RWPE2 (cell line): ENCODE measurements at places on chromosomes 7 and 10.
A peak's percentile ranks its signal among the peaks of the same experiment; 100 is the strongest.

- no peak for DNase-seq
- H3K4me1 ChIP-seq = no peaks in the 10 kb centered on the region
- H3K27me3 ChIP-seq = no peaks in the 10 kb centered on the region
- no peak overlapping the region for H3K27ac ChIP-seq
Observed at GRCh38 chr7:132972745-132973144, 109.1 kb downstream of the CHCHD3 start.

- no peak overlapping the region for H3K4me3 ChIP-seq
- no peak overlapping the region for H3K27ac ChIP-seq
- no peaks in the 10 kb centered on the region for H3K36me3 ChIP-seq
Observed at GRCh38 chr7:125375942-125376341, 446.3 kb upstream of the POT1 start.

DNA sequence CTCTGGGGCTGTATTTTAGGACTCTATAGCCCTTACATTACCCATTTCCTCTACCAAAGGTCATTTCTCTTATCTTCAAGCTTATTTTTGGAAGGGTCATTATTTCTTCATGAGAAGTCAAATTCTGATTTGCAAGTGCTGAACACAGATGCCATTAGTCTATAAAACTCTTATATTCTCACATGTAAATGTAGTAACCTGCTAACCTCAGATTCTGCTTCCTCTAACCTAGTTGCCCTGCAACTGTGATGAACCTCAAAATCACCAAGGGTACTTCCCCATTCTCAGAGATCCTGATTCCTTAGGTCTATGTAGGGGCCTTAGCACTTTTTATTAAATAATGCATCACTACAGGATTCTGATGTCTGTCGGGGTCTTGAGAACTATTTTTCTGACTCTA, 6.3 kb downstream of the FAS start:
- no peaks in the 10 kb centered on the region for H3K36me3 ChIP-seq
- DNase-seq = no peak
- H3K27ac ChIP-seq = no peak overlapping the region
- H3K4me3 ChIP-seq = no peak overlapping the region
- no peaks in the 10 kb centered on the region for H3K27me3 ChIP-seq

DNA sequence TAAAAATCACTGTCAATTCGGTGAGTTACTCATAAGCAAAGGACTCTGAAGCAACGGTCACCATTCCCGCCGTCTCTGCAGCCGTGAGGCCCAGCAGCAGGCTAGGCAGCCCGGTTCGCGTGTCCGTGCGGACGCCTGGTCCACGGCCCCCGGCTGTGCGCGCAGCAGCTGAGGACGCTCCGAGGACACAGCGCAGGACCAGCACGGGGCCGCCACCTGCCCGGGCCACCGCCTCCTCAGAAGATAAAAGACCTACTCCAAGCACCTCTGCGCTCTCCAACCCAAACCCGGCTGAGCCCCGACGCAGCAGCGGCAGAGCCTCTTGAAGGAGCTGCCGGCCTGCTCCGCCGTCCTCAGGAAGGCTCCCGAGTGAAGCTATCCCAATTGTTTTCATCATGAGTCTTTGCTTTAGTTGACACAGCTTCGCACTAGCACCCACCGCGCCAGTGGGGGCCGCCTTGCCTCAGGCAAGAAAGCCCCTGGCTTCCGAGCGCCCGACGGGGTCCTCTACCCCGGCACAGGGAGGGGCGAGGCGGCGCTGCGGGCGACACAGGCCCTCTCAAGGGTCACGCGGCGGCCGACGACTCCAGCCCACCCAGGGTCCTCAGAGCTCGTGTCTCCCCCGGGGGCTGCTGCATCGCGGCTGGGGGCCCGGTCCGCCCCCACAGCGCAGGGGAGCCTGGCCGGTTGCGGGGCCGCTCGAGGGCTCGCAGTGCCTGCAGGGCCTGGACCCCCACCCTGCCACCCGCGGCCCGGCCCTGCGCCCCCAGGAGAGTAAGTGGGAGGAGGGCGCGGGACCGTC, 16.9 kb upstream of the GPR146 start:
- no peak for DNase-seq
- peaks cover 5% of the 10 kb centered on the region for H3K4me1 ChIP-seq
- H3K36me3 ChIP-seq = peaks cover 25% of the 10 kb centered on the region
- peak overlapping the region; percentile 78 for H3K4me3 ChIP-seq
- H3K27me3 ChIP-seq = no peaks in the 10 kb centered on the region

GRCh38 chr7:40542982-40543741, 408.4 kb downstream of the SUGCT start:
- H3K27me3 ChIP-seq = no peaks in the 10 kb centered on the region
- no peaks in the 10 kb centered on the region for H3K4me1 ChIP-seq
- H3K36me3 ChIP-seq = no peaks in the 10 kb centered on the region
- no peak overlapping the region for H3K27ac ChIP-seq
- no peak overlapping the region for H3K4me3 ChIP-seq

GRCh38 chr10:56895306-56895705, 534.2 kb upstream of the ZWINT start:
- DNase-seq = no peak
- no peaks in the 10 kb centered on the region for H3K36me3 ChIP-seq
- H3K4me3 ChIP-seq = no peak overlapping the region
- no peak overlapping the region for H3K27ac ChIP-seq
- H3K27me3 ChIP-seq = no peaks in the 10 kb centered on the region
- no peaks in the 10 kb centered on the region for H3K4me1 ChIP-seq
